ENCODE measurements at places on chromosomes 13 and 19. TPM values are rescaled to one million over a fixed set of nuclear protein-coding genes. Genes with fewer than 3 reads are reported as not detected.

Gene SIX5
- 18.3 TPM for total RNA-seq

DNA sequence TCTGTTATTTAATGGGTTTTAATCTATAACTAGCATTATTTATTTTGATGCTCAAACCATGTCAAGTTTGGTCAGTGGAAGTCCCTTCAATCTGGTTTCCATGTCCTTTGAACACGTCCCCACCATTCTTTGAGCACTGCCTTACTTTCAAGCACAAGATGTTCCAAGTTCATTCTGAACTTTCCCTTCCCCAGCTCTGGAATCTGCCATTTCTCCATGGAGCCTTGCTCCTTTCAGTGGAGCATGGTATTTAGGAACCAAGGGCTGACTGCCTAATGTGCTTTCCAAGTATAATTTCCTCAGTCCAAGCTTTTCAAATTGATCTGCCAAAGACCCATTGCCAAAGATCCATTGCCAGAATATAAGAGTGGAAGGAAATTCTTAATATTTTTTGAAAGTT, 1.1 kb upstream of the ZNF546 start:
- H3K4me1 ChIP-seq: peaks cover 11% of the 10 kb centered on the region
- H3K27me3 ChIP-seq: no peaks in the 10 kb centered on the region
- H3K4me3 ChIP-seq: peak overlapping the region; percentile 78
- H3K27ac ChIP-seq: no peak overlapping the region
- DNase-seq: no peak
- H3K36me3 ChIP-seq: no peaks in the 10 kb centered on the region

Gene APLP1
- total RNA-seq: 41.2 TPM

- peaks cover 29% of the 10 kb centered on the region for H3K36me3 ChIP-seq
- no peak for DNase-seq
- no peak overlapping the region for H3K4me3 ChIP-seq
- H3K27ac ChIP-seq: no peak overlapping the region
Observed at GRCh38 chr19:4044990-4045465, 21.7 kb downstream of the ZBTB7A start.

Gene LRRC63
- total RNA-seq: not detected

GRCh38 chr13:31903111-31903815, 128.3 kb upstream of the FRY start:
- no peak overlapping the region for H3K4me3 ChIP-seq
- no peak for DNase-seq
- peaks cover 8% of the 10 kb centered on the region for H3K27me3 ChIP-seq
- no peaks in the 10 kb centered on the region for H3K4me1 ChIP-seq

DNA sequence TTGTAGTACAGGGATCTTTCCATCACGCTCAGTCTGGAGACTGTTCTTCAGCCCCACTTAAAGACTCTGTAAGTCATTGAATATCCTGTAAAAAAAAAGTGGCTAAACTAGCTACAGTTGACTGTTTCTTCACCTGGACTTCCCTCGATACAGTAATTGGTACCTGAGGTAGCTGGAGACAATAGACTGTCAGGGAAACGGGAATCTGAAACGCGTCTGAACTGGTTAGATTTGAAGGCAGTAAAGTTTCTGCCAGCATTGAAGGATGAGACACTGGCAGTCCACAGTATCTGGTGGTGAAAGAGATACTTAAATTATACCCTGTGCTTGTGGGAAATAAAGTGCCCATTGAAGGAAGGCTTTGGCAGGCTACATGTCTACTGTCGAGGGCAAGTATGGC, 550.5 kb downstream of the IRS2 start:
- no peak for DNase-seq
- no peak overlapping the region for H3K4me3 ChIP-seq
- H3K4me1 ChIP-seq: no peaks in the 10 kb centered on the region
- H3K27ac ChIP-seq: no peak overlapping the region

GRCh38 chr19:757811-758668, 7.1 kb downstream of the MISP start:
- H3K4me1 ChIP-seq: peaks cover 16% of the 10 kb centered on the region
- H3K27me3 ChIP-seq: no peaks in the 10 kb centered on the region
- H3K27ac ChIP-seq: no peak overlapping the region
- DNase-seq: no peak

DNA sequence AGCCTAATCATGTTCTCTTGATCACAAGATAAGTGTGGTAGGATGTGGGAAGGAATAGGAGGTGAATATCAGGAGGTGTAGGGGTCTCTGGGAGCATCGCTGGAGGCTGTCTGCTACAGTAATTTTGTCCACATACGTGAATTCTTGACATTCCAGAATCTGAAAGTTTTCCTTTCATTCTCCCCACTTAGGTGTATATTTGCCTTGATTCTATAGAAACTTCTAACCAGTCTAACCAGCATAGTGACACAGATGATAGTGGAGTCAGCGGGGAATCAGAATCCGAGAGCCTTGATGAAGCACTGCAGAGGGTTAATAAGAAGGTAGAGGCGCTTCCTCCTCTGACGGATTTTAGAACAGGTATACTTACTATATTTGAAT, 106.4 kb downstream of the RNF17 start:
- no peak overlapping the region for H3K27ac ChIP-seq
- no peaks in the 10 kb centered on the region for H3K4me1 ChIP-seq
- H3K36me3 ChIP-seq: no peaks in the 10 kb centered on the region
- no peaks in the 10 kb centered on the region for H3K27me3 ChIP-seq
- H3K4me3 ChIP-seq: no peak overlapping the region
- no peak for DNase-seq

Gene OR7A5
- not detected for total RNA-seq

Gene KLHL1
- total RNA-seq: not detected

DNA sequence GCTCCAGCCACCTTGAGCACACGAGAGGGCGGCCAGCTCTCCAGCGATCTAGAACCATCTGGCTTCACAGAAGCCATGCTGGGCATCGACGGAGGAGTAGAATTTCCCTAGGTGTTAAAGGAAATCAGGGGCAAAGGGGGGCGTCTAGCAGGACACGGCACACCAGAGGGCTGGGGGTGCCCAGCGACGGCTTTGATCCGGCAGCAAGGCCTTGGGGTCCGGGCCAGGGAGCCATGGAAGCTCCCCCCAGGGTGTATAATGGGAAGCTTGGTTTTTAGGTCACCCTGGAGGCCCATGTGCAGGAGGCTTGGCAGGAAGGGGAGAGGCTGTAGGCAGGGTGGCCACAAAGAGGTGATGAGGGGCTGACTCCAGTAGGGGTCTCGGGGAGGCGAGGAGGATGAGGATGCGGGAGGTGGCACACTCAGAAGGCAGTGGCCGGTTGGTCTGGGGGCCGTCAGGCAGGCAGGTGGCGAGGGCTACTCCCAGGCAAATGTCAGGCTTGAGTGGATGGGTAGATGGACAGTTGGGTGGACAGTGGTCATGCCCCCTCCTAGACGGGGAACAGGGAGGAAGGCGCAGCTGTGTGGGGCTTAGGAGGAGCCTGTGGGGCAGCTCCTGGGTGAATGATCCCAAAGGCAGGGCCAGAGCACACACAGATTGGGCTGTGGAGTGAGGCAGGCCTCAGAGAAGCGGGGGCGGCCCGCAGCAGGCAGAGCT, 5.6 kb downstream of the KMT5C start:
- H3K4me3 ChIP-seq: no peak overlapping the region
- peak overlapping the region; percentile 31 for H3K27ac ChIP-seq
- H3K27me3 ChIP-seq: no peaks in the 10 kb centered on the region
- H3K4me1 ChIP-seq: peaks cover 10% of the 10 kb centered on the region

Gene LILRB2
- total RNA-seq: not detected

GRCh38 chr13:26412936-26413716, 144.4 kb upstream of the WASF3 start:
- no peaks in the 10 kb centered on the region for H3K27me3 ChIP-seq
- H3K4me1 ChIP-seq: no peaks in the 10 kb centered on the region
- no peak for DNase-seq
- no peak overlapping the region for H3K27ac ChIP-seq

DNA sequence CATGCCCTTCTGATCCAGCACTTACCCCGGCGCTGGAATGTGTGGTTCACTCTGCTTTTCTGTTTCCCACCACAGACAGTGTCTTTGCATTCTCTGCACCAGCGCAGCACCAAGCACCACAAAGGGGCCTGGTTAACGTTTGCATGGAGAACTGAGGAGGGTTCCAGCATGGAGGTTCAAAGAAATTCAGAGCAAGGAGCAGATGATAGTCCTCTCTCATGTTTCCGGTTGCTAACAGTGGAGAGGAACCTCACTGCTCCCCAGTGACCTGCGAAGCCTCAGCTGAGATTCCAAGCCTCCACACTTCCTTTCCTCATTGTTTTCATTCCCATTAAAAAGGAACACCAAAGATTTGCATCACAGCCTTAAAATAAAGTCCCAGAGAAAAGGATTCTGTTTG, 99.7 kb downstream of the STARD13 start:
- H3K36me3 ChIP-seq: no peaks in the 10 kb centered on the region
- no peak for DNase-seq
- H3K27ac ChIP-seq: no peak overlapping the region
- no peak overlapping the region for H3K4me3 ChIP-seq
- H3K27me3 ChIP-seq: no peaks in the 10 kb centered on the region
- 0 out of 2 replicates have a peak, but pooled peaks cover 4% of the 10 kb centered on the region for H3K4me1 ChIP-seq

- 0 out of 2 replicates have a peak, but pooled peaks cover 3% of the 10 kb centered on the region for H3K4me1 ChIP-seq
- no peak for DNase-seq
- H3K27me3 ChIP-seq: peaks cover 19% of the 10 kb centered on the region
- no peaks in the 10 kb centered on the region for H3K36me3 ChIP-seq
- no peak overlapping the region for H3K4me3 ChIP-seq
- no peak overlapping the region for H3K27ac ChIP-seq
Observed at GRCh38 chr13:26920614-26921355, 160.2 kb upstream of the GPR12 start.

DNA sequence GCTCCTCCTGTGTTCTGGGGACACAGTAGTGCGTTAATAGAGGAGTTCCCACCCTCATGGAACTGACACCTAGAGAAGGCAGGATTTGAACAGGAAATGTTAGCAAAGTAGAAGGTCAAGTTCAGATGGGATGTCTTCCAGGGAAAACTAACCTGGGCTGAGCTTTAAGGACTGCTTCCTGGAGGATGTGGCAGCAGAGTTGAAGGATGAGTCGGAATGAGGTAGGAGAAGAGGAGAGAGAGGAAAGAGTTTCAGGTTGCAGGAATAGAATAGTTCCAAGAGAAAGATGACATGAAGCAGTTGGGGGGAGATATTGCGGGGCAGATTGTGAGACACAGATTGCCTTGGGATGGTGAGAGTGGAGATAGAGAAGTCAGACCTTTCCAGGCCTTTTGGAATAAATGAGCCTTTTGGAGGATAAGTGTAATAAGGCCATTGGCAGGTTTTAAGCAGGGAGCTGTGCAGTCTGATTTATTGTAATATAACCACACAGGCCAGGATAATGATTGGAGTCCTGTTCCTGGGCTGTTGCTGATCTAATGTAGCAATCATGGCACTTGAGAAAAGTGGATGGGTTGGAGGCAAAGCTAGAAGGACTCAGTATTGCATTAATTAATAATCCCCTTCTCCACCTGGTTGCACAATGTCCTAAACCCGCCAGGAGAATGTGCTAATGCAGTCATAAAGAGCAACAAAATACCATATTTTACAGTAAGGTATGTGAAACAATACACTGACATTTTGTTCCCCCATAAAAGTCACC, 205.4 kb downstream of the SHISA2 start:
- no peak overlapping the region for H3K4me3 ChIP-seq
- H3K27me3 ChIP-seq: peaks cover 45% of the 10 kb centered on the region
- no peaks in the 10 kb centered on the region for H3K36me3 ChIP-seq
- H3K4me1 ChIP-seq: no peaks in the 10 kb centered on the region

- no peak overlapping the region for H3K4me3 ChIP-seq
- no peak for DNase-seq
- H3K4me1 ChIP-seq: peaks cover 4% of the 10 kb centered on the region
- no peak overlapping the region for H3K27ac ChIP-seq
Observed at GRCh38 chr19:50897191-50897607, 14.0 kb downstream of the KLK4 start.

Gene MEDAG
- not detected for total RNA-seq

- no peaks in the 10 kb centered on the region for H3K36me3 ChIP-seq
- no peaks in the 10 kb centered on the region for H3K4me1 ChIP-seq
- no peak for DNase-seq
- H3K4me3 ChIP-seq: no peak overlapping the region
Observed at GRCh38 chr13:113145911-113146598, 12.4 kb upstream of the PROZ start.

- no peak for DNase-seq
- no peak overlapping the region for H3K27ac ChIP-seq
- no peaks in the 10 kb centered on the region for H3K27me3 ChIP-seq
- H3K36me3 ChIP-seq: no peaks in the 10 kb centered on the region
Observed at GRCh38 chr13:18714889-18715288, 466.7 kb downstream of the TUBA3C start.

DNA sequence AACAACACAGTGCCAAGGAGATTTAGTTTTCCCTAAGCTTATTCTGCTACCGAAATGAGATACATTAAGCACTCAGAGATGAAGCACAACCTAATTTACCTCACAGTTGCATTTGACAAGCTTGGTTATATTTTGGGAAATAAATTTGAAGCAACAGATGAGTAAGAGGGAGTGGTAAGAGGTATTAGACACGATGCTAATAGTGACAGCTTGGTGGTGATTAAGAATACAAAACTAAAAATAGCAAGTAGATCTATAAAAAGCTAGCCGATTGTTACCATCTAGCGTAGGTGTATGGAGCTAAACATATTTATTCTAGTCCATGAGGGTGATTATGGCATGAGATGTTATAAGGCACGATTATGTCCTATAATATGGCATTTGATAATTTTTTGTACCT, 208.5 kb downstream of the PCCA start:
- H3K27me3 ChIP-seq: no peaks in the 10 kb centered on the region
- H3K36me3 ChIP-seq: no peaks in the 10 kb centered on the region
- no peak for DNase-seq
- H3K4me3 ChIP-seq: no peak overlapping the region
- no peak overlapping the region for H3K27ac ChIP-seq

Gene SOX1
- total RNA-seq: not detected

DNA sequence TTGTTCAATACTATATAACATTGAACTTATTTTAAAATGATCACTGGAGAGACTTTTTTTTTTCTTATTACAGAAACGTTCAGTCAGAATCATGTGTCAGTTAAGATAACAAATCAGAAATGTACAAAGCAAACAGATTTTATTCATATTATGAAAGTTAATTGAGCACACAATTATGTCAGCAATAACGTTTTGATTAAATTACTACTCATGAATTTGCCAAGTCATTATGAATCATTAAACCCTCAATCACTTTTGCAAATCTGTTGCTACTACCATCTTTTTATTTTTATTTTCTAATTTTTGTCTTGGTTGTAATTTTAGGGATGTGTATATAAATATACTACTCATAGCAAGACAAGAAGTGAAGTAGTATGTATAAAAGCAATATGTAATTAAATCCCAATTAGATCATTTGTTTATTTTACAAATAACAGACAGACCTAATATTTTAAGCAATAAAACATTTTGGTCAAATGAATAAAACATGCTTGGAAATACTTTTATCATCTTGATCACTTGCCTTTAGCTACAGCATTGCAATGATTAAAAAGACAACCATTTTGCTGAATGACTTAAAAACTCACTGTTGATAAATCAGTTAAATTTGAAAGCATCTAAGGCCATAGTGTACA, 893.4 kb upstream of the MIR17HG start:
- no peaks in the 10 kb centered on the region for H3K27me3 ChIP-seq
- H3K4me1 ChIP-seq: no peaks in the 10 kb centered on the region
- no peak for DNase-seq
- H3K27ac ChIP-seq: no peak overlapping the region
- H3K4me3 ChIP-seq: no peak overlapping the region
- H3K36me3 ChIP-seq: no peaks in the 10 kb centered on the region

All from HCT116 (cell line).